ENCODE measurements at places on chromosomes 11 and 22.

DNA sequence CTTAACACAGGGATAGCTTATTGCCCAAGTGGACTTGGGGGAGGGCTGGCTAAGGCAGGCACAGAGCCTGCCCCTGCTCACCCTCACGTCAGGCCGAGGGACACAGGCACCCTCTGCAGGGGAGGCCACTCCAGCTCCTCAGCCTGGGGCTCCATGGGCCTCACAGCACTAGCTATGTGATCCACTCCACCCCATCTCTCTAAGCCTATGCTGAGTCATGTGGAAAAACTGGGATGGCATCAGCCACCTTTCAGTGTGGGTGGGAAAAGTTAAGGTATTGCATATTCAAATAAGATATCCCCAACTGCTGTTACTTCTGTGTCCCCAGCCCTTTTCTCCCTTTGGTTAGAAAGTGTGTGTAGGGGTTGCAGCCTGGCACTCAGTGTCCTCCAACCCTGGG, 22.3 kb downstream of the RANGAP1 start:
- DNase-seq: no peak

DNA sequence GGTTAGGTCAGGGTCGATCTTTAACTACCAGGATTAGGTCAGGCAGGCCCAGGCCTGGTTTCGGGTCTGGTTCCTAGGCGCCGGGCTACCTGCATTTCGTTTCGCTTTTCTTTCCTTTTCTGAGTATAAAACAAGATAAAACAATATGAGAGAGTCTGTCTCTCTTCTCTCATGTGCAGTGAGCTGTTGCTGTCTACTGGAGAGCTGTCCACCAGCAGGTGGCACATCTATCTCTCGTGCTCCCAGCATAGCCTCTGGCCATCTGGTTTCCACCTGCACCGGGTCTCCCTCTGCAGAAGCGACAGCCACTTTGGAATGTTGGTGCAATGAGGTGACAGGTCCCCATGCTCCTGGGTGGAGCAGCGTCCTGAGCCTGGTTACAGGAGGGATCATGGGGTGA, 27.6 kb downstream of the RIBC2 start:
- DNase-seq: no peak

DNA sequence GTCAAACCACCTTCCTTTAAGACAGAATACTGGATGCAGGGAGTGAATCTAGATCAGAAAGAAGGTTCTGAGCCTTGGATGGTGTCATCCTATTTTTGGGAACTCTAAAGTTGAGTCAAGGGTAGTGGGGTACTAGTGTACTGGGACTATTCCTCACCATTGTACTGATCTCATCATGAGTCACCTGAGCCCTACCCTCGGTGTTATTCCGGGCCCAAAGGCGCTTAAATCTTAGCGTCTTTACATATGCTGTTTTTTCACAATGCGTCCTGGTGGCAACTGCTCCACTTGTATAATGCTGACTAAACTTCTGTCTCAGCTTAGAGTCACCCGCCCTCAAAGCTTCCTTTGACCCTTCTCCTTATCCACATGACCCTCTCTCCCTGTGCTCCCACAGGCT, 25.3 kb upstream of the PATE1 start:
- no peak for DNase-seq

DNA sequence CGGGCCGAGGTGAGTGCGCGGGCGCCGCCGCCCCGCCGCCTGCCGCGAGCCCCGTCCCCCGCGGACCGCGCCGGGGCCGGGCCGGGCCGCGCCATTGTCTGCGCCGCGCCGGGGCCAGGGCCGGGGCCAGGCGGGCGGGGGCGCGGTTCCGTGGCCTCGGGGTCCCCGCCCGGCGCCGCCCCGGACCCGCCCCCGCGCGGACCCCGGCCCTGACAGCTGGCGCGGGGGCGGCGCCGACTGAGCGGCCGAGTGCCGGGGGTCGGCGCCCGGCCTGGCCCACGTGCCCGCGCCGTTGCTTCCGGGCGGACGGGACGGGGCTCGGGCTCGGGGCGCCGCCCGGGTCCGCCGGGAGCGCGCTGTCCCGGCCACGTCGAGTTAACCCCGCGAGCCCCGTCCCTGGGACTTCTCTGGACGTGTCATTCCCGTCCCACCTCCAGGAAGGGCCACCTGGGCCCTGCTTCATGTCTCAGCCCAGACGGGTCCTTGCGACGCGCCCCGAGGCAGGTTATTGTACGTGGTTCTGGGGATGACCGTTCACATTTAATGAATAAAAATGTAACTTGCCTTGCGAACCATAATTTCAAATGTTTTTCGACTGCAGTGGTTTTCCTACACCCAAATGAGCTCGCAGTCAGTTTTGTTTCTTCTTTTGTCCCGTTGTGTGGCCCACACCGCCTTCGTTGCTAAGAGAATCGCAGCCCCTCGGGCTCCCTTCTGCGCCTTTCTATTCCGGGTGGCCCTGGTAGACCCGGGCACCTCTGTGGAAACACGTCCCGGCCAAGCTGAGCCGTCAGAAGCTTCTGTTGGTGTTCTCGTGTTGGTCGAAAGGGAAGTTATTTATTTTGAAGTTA, 562 bp downstream of the ZBED4 start:
- DNase-seq: no peak

GRCh38 chr11:103682318-103683184, 353.9 kb upstream of the DDI1 start:
- DNase-seq: peak; percentile 54

GRCh38 chr22:30324014-30324730, 2.6 kb downstream of the TBC1D10A start:
- DNase-seq: no peak

- no peak for DNase-seq
These were observed 59.1 kb downstream of the AMBRA1 start for GRCh38 chr11:46534711-46535110.
